Peyer's patch (tissue), 4 donors: ENCODE measurements at places on chromosomes 3 and 15. TPM values are rescaled to one million over a fixed set of nuclear protein-coding genes. Genes with fewer than 3 reads are reported as not detected.
A peak's percentile ranks its signal among the peaks of the same experiment; 100 is the strongest.

ACTRT3 gene
- 1.4 TPM for total RNA-seq

SCAANT1 gene
- not detected for total RNA-seq

BHLHE40 gene
- 51.5 TPM for total RNA-seq

DNA sequence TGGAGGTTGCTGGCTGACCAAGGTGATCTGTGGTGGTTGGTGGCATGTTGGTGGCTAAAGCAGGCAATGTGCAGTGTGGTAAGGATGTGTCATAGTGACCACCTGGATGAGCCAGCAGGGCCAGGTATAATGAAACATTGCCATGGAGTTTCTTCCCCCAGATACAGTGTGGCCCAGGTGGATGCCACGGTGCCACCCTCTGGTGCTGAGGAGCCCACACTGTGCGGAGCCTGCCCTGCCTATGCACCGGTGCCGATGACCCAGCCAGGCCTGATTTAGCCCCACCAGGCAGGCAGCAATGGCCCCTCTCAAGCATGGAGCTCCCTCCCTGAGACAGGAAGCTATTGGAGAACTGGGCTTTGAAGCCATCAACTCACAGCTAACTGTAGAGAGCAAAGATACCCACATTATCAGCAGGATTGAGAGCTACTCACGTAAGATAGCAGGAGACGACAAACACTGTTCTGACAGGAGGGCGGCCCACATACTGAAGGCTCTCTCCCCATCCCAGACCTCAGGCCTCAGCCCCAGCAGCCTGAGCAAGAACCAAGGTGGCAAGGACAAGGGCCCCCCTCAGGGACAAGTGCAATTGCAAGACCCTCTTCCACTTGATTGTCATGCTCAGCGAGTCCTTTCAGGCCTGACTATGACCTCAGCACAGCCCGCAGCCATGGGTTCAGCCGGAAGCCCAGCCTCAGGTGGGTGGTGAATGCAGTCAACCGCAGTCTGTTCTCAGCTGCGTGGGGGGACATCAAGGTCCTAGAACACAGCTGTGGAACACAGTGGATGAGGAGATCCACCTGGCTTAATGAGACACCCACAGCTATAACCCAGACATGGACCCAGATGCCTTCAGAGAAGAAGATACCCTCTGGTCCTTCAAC is 82.8 kb upstream of the CDV3 start:
- no peaks in the 10 kb centered on the region for H3K4me1 ChIP-seq
- peak overlapping the region; percentile 72 for H3K27ac ChIP-seq
- H3K36me3 ChIP-seq, result no peaks in the 10 kb centered on the region
- DNase-seq, result peak; percentile 93
- H3K27me3 ChIP-seq, result no peaks in the 10 kb centered on the region
- peak overlapping the region; percentile 29 for H3K4me3 ChIP-seq

GRCh38 chr3:45528429-45528828 is 66.1 kb upstream of the LIMD1 start:
- H3K4me3 ChIP-seq, result no peak overlapping the region
- no peak for DNase-seq
- H3K4me1 ChIP-seq, result no peaks in the 10 kb centered on the region
- no peak overlapping the region for H3K27ac ChIP-seq
- H3K27me3 ChIP-seq, result no peaks in the 10 kb centered on the region
